ENCODE measurements at places on chromosomes 11 and 22. TPM values are rescaled to one million over a fixed set of nuclear protein-coding genes. Genes with fewer than 3 reads are reported as not detected.

Gene MIOX
- total RNA-seq, result 0.33 TPM

Gene CRYAB
- total RNA-seq, result 12.7 TPM

Gene RAB38
- 10.9 TPM for total RNA-seq

Gene NRXN2
- total RNA-seq, result not detected

Gene VSIG2
- total RNA-seq, result 0.13 TPM

Gene BEST1
- 0.51 TPM for total RNA-seq
